Thymus (tissue), 14 donors: ENCODE measurements at places on chromosomes 7 and 10. TPM values are rescaled to one million over a fixed set of nuclear protein-coding genes. Genes with fewer than 3 reads are reported as not detected.

DNA sequence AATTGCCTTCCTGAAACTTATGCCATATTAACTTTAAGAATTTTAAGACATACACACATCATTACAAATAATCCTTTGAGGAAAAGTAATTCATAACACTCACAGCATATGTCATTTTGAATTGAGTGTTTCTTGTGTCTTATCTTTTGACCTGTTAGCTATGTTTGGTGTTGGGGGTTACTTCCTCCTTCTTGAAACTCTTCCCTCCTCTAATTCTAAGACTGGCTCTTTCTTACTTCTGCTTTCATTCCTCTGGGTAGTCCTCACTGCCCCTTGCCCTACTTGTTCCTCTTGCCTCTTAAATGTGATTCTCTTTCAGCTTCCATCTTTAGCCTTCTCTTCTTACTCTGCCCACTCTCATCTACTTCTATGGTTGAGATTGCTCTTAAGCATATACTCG, 28.3 kb upstream of the PIP4K2A start:
- no peak overlapping the region for H3K27ac ChIP-seq
- DNase-seq = no peak
- no peaks in the 10 kb centered on the region for H3K4me1 ChIP-seq
- no peak overlapping the region for H3K4me3 ChIP-seq
- H3K27me3 ChIP-seq = no peaks in the 10 kb centered on the region

DNA sequence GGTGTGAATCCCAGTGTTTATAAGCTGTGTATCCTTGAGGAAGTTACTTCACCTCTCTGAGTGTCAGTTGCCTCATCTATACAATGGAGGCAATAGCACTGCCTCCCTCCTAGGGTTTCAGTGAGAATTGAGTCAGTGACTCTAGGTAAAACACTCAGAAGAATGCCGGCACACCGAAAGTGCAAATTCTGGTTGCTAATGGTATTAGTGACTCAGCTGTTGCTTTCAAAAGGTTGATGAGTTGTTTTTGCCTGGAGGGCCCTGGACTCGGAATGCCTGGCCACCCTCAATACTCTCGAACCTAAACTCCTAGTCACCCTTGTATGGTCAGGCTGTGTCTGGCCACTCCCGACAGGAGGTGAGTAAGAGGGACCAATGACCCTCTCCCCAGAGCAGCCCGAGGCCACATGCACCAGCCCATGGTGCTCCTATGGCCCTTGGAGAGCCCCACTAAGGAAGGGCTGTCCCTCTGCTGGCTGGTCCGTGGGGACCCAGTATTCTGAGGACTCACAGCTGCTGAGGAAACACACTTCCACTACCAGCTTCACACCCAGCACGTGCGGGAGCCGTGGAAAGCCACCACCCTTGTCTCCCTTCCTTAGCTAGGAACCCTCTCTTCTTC, 60.2 kb downstream of the CALML3 start:
- H3K27me3 ChIP-seq = peaks cover 14% of the 10 kb centered on the region
- H3K4me3 ChIP-seq = no peak overlapping the region
- no peak overlapping the region for H3K27ac ChIP-seq
- H3K4me1 ChIP-seq = no peaks in the 10 kb centered on the region

DNA sequence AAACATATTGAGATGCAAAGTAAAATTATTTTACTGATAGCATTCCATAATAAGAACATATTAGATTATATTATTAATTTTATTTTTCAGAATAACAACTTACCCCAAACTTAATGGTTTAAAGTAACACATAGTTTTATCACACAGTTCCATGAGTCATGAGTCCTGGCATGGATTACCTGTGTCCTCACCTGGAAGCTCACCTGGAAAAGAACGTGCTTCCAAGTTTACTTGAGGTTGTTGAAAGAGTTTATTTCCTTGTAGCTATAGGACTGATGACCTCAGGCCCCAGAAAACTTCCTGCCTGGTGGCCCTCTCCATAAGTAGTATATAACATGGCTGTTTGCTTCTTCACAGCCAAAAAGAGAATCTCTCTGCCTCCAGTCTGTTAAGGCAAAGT, 254.6 kb downstream of the TFEC start:
- H3K27me3 ChIP-seq = no peaks in the 10 kb centered on the region
- no peak for DNase-seq
- H3K4me1 ChIP-seq = no peaks in the 10 kb centered on the region
- H3K27ac ChIP-seq = no peak overlapping the region
- H3K4me3 ChIP-seq = no peak overlapping the region
- no peaks in the 10 kb centered on the region for H3K36me3 ChIP-seq

GRCh38 chr7:23462846-23463245, 7.4 kb downstream of the IGF2BP3 start:
- no peak for DNase-seq
- H3K27me3 ChIP-seq = peaks cover 22% of the 10 kb centered on the region
- H3K27ac ChIP-seq = peak overlapping the region; percentile 12

GRCh38 chr10:117781216-117781831, 238.8 kb downstream of the EMX2 start:
- no peaks in the 10 kb centered on the region for H3K36me3 ChIP-seq
- no peak overlapping the region for H3K4me3 ChIP-seq
- no peaks in the 10 kb centered on the region for H3K27me3 ChIP-seq

DNA sequence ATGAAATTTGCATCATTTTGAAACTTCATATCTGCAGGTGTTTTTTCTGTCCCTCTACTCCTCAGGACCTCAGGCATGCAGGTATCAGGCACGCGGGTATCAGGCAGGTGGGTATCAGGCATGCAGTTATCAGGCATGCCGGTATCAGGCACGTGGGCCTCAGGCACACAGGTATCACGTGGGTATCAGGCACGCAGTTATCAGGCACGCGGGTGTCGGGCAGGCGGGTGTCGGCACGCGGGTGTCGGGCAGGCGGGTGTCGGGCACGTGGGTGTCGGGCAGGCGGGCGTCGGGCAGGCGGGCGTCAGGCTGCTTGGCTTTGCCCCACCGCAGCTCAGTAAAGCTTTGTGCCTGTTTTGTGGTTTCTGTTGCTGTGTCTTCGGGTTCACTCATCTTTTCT, 8.7 kb downstream of the SPRN start:
- H3K4me1 ChIP-seq = no peaks in the 10 kb centered on the region
- H3K27me3 ChIP-seq = no peaks in the 10 kb centered on the region
- H3K36me3 ChIP-seq = peaks cover 44% of the 10 kb centered on the region
- H3K27ac ChIP-seq = no peak overlapping the region

DNA sequence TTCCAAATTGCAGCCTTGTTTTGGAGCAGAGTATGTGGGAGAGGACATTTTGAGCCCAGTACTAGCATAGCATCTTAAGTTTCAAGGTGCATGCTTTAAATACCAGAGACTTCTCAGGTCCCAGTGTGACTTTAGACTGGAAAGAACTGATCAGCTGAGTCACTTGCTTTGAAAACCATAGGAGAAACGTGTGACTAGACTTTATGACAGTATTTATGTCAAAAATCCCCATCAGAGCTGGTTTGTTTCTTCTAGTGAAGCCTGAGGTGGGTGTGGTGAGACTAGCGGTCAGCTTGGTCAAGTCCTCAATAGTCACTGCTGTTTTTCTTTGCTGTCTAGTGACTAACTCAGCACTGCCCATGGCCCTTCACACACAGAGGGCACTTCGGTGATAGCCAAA, 724.2 kb downstream of the GATA3 start:
- no peaks in the 10 kb centered on the region for H3K36me3 ChIP-seq
- H3K4me3 ChIP-seq = no peak overlapping the region
- no peak for DNase-seq

Gene GPR141
- 5.1 TPM for total RNA-seq

Gene HOXA11
- total RNA-seq = not detected
